ENCODE measurements at places on chromosomes 7 and 10.

DNA sequence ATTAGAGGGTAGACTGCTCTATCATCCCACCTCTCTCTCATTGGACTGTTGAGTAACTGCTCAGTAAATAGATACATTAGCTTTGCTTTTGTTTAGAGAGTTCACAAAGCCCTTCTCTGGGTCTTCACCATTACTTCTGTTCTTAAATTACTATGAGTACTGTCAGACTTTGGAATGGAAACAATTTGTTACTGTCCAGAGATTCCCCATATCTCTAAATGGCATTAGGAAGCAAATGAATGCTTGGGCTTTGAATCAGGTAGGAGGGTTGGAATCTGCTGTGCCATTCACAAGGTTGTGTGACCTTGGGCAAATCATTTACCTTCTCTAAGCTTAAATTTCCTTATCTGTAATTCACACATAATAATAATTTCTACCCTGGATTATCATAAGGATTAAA lies 541.0 kb upstream of the FZD8 start:
- no peak for DNase-seq

GRCh38 chr7:106704000-106704840 lies 43.3 kb upstream of the CCDC71L start:
- DNase-seq = no peak

DNA sequence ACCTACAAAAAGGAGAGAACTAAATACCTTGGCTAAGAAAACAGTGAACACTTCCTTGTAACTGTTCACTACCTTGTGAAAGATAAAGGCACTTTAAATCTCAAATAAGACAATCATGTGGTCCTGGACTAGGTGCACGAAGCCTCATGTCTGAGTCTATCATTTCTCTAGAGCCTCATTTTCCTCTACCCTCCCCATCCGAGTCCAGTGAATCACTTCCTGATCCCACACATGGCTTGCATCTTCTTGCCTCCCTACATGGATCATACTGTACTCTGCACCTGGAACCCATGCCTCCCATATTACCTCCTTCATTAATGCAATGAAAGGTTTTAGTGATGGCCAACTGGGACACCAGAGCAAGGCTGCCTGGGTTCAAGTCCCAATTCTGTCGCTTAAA lies 34.5 kb downstream of the SNX10 start:
- DNase-seq = no peak

- DNase-seq = no peak
Observed at GRCh38 chr7:50655490-50655889, 90.3 kb upstream of the DDC start.

DNA sequence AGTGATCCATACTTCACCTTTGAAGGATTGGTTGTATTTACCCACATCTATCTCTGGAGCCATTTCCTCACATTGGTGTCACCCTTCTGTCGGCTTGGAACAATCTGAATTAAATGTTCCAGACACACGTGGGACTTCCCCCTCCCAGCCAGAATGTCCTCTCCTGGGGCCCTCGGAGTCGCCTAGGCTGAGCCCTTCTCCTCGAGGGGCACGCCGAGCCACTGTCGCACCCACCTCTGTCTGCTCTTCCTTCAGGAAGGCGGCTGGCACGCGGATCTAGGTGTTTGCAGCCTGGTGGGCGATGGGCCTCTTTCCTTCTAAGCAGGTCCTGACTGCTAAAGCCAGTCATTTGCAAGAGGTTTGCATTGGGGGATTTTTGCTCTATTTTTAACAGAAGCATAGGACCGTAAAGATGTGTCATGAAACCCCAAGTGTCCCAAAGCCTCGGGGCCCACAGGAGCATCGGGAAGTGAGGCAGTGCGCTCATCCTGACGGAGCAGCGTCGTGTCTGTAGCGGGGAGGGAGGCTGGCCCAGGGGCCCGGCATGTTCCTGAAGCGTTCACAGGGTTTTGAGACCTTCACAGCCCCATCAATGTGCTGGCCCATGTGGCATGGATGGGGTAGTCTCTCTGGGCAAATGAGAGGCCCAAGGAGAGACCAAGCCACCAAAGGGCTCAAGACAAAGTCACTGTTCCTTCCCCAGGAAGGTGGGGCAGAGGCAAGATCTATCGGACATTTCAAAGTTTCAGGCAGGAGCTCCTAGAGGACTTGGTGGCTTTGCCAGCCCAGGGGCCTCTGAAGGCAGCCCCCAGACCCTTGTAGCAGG lies 86.7 kb downstream of the RGS10 start:
- no peak for DNase-seq

- DNase-seq = no peak
Observed at GRCh38 chr7:4144811-4145510, 537.1 kb upstream of the FOXK1 start.

DNA sequence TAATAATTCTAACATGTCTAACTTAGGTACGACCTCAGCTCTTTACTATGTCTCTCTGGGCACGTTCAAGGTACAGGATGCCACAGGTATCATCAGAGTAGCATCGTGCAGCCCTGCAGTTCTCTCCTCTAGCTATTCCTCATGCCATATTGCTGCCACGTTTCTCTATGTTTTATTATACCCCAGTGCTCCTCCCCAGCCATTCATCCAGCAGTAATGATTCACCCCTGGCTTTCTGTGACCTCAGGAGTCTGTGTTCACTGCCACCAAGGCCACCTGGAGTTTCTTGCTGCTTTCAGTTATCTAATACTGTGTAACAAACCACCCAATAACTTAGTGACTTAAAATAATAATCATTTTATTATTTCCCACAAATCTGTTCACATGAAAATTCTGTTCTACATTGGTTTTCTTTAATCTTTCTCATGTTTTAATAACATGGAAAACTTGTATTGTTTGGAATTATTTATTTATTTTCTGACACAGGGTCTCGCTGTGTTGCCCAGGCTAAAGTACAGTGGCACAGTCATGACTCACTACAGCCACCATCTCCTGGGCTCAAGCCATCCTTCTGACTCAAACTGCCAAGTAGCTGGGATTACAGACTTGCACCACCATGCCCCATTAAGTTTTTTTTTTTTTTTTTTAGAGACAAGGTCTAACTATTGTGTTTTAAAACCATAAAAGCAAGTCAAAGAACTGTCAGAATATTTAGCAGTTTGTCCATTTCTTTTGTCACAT lies 21.8 kb downstream of the REEP3 start:
- no peak for DNase-seq

GRCh38 chr10:121611393-121612159 lies 13.3 kb upstream of the FGFR2 start:
- no peak for DNase-seq

GRCh38 chr7:4549681-4550080 lies 132.4 kb upstream of the FOXK1 start:
- DNase-seq = no peak

- DNase-seq = no peak
Observed at GRCh38 chr10:13925971-13926780, 339.4 kb downstream of the PRPF18 start.

DNA sequence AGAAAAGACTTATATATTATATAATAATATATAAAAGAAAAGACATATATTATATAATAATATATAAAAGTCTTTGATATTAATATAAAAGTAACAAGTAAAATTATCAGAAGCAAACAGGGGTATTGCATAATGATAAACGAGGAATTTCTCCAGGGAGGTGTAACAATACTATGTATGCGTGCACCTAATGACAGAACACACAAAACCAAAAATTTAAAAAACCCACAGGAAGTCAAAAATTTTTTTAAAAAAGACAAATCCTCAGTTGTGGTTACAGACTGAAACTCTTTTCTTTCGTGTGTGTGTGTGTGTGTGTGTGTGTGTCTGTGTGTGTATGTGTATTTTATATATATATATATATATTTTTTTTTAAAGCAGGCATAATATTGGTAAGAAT lies 279.2 kb upstream of the DPP6 start:
- no peak for DNase-seq

DNA sequence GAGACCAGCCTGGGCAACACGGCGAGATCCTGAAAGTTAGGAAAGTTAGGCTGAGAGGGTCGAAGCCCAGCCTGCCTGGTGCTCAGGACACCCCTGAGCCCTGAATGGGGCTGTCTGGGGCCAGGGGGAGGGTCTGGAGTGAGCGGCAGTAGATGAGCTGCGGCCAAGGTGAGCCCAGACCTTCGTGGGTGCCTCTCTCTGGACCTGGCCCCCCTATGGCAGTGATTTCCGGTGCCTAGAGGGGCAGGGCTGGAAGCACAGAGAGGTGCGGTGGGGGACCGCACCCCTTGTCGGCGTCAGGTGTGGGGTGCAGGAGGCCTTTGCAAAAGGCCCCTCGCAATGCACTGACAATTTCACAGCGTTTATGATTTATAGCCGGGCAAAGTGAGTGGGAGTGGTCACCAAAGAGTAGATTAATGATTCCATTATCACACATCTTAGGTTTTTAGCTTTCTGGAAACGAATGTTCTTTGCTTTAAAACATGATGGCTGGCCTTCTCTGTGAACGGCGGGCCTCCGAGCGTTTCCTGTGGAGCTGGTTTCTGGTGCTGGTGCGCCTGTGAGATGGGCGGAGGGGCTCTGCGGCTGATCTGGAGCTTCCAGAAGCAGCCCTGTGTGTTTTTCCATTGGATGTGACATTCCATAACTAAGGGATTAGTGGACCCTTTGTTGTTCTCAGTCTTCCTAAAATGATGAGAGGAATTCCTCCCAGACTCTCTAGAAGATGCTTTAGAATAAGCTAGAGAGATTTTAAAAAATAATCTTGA lies 171.0 kb upstream of the ZNF32 start:
- DNase-seq = no peak

DNA sequence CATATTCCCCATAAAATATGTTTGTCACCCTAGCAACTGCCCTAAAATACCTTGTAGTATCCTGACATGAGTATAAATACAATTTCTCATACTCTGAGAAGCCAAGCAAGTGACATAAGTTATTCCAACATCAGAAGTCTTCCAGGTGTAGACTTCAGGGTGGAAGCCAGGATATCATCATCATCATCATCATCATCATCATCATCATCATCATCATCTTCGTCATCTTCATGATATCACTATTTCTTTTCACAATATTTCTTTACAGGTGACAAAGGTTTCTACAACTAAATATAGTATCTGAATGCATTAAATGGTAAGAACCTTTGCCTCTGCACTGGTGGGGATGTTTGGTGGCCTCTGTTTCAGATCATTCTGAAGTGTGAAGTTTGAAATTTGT lies 10.0 kb upstream of the GPR141 start:
- DNase-seq = no peak

- no peak for DNase-seq
Observed at GRCh38 chr10:48945441-48946130, 5.9 kb upstream of the LRRC18 start.

DNA sequence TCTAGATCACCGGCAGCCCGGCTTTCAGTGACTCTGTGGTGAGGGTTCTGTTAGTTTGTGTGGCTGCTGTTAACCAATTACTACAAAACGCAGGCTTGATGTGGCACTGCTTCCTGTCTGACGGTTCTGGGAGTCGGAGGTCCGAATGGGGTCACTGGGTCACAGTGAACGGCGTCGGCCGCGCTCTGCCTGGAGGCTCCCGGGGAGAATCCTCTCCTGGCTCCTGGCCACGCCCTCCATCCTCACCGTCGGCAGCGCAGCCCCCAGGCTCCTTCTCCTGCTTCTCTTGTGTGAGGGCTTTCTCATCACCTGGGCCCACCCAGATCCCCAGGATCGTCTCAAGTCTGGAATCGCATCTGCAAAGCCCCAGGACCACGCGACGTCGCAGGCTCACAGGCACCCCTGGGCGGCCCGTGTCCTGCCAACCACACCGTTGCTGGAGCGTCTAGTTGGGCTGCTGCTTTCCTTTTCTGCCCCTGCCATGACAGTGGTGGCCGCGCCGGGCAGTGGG lies 31.8 kb upstream of the NKX6-2 start:
- DNase-seq = no peak

DNA sequence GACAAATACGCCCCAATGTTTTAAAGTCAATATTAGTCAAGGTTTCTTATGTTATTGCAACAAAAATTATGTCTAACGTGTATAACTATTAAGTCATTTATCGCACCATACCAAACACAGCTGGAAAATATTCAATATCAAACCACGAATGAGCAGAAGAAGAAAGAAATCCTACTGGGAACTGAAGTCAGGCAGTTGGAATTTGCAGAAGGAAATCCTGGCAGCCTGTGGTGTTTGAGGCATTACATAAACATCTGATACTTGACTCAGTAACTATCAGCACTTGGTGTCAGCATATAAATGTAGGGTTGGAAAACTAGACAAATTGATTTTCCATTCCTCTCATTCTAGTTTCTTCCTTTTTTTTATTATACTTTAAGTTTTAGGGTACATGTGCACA lies 83.4 kb upstream of the NUPR2 start:
- DNase-seq = no peak

- no peak for DNase-seq
Observed at GRCh38 chr10:44300666-44301649, 83.9 kb downstream of the CXCL12 start.

DNA sequence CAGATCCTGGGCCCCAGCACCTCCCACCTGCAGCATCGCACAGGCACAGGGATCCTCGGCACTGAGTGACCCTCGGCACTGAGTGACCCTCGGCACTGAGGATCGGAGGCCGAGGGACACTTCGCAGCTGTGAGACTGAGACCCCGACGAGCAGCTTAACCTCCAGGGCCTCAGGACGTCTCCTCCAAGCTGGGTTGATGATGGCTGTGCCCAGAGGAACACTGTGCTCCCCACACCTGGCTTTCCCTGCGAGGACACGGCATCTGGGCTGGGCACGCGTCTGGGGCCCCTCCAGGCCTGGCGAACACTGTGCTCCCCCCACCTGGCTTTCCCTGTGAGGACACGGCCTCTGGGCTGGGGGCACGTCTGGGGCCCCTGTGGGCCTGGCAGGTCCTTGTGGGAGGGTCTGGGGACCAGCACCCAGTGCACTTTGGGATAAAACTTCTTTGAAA lies 158.3 kb upstream of the PPP2R2D start:
- DNase-seq = no peak

GRCh38 chr7:37198906-37199485 lies 249.7 kb downstream of the ELMO1 start:
- DNase-seq = peak; percentile 41

- no peak for DNase-seq
Observed at GRCh38 chr7:33733870-33734650, 171.3 kb upstream of the BMPER start.

DNA sequence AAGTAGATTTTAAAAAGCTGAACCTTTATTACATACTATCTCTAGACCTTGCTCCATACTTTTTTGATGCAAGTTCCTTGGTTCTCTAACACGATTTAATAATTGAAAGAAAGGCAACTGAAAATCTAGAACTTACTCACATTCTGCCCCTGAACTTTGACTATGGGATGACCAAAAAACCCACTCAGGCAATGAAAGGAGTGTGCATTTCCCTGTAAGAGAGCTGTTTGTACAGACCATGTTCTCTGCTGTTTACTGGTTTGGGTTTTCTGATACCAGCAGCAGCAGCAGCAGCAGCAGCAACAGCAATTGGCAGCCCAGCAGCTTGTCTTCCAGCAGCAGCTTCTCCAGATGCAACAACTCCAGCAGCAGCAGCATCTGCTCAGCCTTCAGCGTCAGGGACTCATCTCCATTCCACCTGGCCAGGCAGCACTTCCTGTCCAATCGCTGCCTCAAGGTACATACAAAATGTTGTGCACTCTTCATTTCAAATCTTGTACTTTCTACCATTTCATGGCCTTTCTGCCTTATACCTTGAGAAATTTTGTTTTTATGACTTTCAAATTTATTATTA lies 216.7 kb downstream of the FOXP2 start:
- no peak for DNase-seq

GRCh38 chr7:112346381-112347060 lies 103.7 kb upstream of the IFRD1 start:
- no peak for DNase-seq

GRCh38 chr7:100914208-100914878 lies 18.7 kb upstream of the ACHE start:
- DNase-seq = no peak

GRCh38 chr10:121152033-121152432 lies 300.9 kb downstream of the WDR11 start:
- no peak for DNase-seq

- DNase-seq = no peak
Observed at GRCh38 chr10:73888514-73888913, 14.2 kb upstream of the CAMK2G start.

Data from NCI-H1930 (cell line).